ENCODE measurements at places on chromosomes 2 and 18.

GRCh38 chr18:70373042-70373519 lies 84.2 kb downstream of the SOCS6 start:
- DNase-seq: no peak

DNA sequence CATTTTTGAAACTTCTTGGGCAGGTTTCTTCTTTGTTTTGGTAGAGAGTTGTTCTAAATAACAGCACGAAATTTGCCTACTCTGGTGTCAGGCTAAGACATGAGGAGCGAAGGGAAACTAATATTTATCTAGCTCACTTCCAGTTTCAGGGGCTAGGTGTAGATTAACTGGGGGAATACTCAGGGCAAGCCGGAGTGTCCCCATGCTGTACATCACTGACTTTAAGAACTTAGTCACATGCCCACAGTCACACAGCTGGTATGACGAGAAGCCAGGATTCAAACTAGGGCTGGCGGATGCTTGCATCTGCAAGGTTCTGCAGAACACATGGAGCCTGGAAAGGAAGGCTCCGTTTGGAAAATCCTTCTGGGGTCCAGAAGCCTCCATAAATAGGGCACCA lies 133.3 kb downstream of the ALPK2 start:
- DNase-seq: no peak

DNA sequence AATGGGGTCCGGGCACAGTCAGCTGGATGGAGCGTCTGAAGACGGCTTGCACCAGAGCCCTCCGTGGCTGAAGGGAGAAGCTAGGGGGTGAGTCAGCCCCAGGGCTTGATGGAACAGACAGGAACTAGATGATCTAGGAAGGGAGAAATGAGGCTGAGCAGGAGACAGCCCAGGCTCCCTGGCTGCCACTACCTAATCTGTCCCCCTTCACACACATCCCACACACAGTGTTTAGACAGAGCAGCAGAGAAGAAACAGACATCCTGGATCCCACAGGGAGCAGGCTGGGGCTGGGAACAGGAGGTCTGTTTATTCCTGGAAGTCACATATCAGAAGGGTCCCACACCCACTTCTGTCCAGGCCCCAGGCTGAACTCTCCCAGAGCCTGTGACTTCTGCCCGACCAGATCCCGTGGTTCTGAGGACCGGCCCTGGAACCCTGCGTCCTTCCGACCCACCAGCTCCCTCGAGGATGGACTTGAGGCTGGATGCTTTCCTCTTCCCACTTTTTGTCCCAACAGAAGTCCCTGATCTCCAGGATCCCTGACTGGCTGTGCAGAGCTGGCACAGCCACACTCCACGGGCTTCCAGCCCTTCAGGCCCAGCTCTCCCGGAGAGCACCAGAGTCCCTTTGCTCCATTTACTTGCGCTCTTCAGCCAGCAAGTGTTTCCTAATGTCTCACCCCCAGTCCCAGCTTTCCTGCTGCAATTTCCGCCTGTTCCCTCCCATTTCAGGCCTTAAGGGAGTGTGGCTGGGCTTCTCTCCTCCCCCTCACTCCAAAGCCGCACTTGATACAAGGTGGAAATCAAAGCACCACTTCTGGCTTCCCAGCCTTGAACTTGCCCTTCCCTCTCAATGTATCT lies 1.5 kb upstream of the GPBAR1 start:
- no peak for DNase-seq

GRCh38 chr2:174012347-174013314 lies 47.5 kb upstream of the SP3 start:
- DNase-seq: no peak

GRCh38 chr18:57519668-57520424 lies 66.7 kb downstream of the FECH start:
- no peak for DNase-seq

GRCh38 chr18:44837482-44838180 lies 156.9 kb downstream of the SETBP1 start:
- DNase-seq: no peak

DNA sequence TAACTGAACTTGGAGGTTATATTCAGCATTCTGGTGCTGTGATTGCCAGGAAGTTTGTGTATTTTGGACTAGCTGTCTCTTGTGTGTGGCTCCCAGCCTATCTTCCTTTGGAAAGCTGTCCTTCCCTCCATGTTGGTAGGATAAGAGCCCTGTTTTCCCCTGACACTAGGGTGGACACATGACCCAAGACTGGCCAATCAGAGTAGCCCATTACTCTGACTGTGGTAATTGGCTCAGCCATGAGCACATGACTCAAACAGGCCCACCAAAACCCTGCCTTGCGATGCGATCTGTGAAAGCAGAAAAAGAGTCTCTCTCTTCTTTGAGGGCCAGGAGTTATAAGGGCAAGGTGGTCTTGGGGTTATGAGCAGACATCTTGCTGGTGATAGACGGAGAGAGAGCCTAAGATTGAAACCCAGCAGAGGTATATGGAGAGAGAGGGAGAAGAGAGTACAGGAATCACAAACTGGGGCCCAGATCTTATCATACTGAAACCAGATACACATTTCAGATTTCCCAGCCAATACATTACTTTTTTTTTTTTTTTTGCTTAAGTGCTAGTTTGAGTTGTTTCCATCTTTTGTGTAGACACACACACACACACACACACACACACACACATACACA lies 45.3 kb upstream of the SERPINE2 start:
- no peak for DNase-seq

DNA sequence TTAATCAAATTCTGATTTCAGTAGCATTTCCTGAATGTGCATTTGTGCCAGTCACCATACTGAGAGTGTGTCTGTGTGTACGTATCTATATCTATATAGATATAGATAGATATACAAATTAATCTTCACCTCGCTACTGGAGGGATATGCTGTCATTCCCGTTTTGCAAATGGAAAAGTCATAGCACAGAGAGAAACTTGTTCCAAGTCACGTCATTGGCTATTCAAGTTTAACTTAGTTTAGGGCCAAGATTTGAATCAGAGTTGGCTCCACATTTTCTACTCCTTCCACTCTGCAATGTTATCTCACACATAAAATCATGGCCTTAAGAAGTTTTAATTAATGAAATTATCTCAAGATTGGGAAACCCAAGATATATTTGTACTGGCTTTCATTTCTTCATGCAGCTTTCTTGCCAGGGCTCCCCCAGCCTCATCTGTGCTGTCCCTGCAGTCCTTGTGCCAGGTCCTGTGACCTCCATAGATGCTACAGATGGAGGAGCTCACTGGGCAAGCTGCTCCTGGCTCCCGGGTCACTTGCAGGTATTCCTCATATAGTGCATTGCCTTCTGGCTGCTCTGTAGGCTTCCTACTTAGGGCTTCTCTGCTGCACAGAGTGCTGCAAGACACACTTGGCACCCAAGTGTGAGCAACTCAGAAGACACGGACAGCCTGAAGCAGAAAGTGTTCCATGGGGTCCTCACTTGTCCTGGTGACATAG lies 245.8 kb downstream of the KCNS3 start:
- no peak for DNase-seq

DNA sequence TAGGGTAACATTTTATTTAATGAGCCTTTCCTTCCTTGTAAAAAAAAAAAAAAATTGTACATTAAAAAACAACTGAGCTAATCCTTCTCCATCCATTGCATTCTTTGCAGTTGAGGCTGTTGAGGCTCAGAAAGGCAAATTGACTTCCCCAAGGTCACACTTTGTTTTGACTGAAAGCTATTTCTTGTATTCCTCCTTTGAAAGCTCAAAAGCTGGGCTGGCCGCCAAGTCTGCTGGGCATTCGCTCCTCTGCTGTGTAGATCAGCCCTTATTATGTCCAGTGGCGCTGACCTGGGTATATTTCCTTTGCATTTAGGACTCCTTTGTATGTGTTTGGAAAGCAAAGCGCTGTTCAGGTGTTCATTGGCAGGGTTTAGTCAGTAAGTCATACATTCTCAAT lies 44.0 kb downstream of the SGPP2 start:
- DNase-seq: no peak

DNA sequence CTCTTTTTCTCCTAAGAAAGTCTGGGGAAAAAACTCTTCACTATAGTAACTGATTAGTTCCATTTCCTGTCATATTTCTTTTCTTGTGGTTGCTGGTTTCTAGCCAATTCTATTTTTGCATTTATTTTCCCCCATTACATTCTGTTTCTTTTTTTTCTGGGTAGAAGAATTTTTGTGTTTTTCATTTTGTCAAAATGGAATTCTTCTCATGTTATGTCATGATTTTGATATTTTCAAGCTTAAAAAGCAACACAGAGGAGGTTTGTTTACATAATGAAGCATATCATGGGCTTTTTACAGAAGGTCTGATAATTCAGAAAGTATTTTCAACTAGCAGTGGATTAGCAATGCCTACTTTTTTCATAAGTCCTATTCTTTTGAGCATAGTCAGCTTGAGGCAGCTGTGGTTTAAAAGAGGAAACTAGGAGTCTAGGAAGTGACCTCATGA lies 102.0 kb downstream of the MAP2 start:
- no peak for DNase-seq

DNA sequence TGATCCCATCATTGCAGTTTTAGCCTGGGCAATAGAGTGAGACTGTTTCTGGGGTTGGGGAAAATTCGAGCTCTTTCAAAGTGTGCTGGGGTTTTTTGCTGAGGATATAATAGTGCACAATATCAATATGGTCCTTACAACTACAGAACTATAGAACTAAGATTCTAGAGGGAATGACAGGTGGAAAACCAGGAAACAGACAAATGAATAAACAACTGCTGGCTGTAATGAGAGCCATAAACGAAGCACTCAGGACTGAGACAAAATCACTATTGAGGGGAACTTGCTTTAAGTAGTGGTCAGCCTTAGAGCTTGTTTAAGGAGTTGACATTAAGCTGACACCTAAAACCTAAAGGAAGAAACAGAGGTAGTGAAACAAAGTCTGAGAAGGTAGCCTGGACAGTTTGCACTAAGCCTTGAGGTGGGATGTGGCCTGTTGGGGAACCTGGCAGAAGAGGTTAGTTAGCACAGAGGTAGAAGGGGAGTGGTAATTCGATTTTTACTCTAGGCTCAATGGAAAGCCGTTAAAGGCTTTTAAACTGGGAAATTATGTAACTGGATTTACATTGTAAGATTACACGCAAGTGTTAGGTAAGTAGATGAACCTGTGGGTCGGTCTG lies 33.8 kb downstream of the LCLAT1 start:
- DNase-seq: no peak

DNA sequence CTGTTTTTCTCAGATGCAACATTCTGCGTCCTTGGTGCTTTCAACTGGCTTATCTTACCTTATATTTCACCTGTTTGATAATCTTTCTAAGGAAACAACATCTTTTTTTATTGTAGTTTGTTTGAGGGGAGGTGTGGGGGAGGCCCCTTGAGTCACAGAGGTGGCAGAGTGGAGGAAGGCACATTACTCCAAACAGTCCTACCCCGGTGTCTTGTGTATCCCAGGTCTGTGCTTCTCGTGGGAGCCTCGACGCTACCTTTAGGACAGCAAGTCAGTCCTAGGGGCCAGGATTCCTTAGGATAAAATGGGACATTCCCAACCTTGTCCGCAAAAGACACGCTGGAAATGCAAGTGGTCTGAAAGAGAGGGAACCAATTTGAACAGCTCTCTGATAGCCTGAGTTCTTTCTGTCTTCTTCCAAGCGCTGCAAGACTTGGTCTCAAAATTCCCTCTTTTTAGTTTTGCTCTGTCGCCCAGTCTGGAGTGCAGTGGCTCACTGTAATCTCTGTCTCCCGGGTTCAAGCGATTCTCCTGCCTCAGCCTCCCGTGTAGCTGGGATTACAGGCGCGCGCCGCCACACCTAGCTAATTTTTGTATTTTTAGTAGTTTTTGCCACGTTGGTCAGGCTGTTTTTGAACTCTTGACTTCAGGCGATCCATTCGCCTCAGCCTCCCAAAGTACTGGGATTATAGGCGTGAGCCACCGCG lies 4.0 kb downstream of the GATA6 start:
- DNase-seq: no peak

DNA sequence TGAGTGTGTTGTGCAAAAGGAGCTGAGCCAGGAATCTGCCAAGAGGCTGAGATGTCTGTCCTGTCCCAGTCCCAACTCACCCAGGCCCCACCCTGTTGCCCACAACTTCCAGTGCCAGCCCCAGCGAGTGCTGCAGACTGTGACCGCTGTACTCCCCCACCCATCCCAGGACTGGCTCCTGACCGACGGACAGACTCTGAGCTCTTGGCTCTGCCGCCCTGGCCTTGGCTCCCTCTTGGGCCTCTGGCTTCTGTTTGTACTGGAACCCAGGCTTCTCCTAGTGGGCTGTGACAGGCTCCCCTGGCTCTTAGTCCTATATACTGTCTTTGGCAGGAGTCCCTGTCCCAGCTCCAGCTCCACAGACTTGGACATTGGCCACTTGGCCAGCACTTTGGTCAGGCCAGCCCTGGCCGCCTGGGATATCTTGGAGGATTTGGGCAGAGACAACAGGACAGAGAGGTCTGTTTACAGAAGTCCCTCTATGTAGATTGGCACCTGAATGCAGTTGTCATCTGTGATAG lies 41.1 kb downstream of the ACOXL start:
- DNase-seq: no peak

DNA sequence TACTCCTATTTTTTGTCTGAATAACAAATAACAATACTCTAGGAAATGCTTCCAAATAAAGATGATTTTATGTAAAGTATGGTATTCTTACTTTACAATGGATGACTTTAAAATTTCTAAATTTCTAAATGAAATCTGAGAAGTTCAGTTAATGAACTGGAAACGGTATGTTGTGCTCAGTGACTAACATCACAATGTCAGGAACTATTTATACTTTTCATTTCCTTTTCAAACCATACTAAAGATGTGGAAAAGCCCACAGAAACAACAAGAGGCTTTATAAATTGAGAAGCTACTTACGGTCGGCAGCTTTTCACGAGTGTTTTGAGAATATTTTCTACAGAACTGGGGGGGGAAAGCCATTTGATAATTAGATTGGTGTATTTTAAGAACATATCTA lies 31.1 kb downstream of the PSME4 start:
- DNase-seq: no peak

DNA sequence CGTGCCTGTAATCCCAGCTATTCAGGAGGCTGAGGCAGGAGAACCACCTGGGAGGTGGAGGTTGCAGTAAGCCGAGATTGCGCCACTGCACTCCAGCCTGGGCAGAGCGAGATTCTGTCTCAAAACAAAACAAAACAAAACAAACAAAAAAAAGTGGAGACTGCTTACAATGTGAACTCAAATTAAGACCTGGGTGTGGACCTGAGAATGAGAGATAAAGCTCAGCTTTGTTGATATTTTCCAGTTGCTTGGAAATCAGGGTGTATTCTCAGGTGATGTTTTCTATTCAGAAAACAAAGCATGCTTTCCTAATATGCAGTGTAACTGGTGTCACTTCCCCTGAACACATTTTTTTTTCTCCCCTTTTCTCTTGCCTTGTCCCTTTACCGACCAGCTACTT lies 5.3 kb upstream of the CERS6 start:
- no peak for DNase-seq

DNA sequence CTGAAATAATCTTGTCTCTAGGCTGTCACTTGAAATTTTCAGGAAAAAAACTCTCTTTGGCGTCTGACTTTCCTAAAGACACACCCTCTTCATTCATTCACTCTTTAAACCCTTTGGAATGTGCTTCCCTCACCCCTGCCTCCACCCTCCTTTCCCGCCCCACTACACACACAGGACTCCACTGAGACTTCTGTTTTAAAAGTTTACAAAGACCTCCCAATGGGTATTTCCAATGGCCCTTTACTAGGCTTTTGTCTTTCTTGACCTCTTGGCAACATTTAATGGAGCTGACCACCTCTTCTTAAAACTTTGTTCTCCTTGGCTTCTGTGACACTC lies 96.1 kb downstream of the RBMS1 start:
- no peak for DNase-seq

GRCh38 chr2:31196622-31197021 lies 20.7 kb downstream of the CAPN14 start:
- DNase-seq: no peak

- no peak for DNase-seq
Measured at GRCh38 chr2:139876321-139876720, 1096.1 kb upstream of the NXPH2 start.

- DNase-seq: no peak
Measured at GRCh38 chr18:50179465-50179864, 15.5 kb downstream of the MYO5B start.

Measured in activated naive CD8-positive, alpha-beta T cell treated with anti-CD3 and anti-CD28 coated beads, Interleukin-2, amount 50 U/mL, for 16 hours (primary cell).